ENCODE measurements at places on chromosomes 4 and X.
A peak's percentile ranks its signal among the peaks of the same experiment; 100 is the strongest.

DNA sequence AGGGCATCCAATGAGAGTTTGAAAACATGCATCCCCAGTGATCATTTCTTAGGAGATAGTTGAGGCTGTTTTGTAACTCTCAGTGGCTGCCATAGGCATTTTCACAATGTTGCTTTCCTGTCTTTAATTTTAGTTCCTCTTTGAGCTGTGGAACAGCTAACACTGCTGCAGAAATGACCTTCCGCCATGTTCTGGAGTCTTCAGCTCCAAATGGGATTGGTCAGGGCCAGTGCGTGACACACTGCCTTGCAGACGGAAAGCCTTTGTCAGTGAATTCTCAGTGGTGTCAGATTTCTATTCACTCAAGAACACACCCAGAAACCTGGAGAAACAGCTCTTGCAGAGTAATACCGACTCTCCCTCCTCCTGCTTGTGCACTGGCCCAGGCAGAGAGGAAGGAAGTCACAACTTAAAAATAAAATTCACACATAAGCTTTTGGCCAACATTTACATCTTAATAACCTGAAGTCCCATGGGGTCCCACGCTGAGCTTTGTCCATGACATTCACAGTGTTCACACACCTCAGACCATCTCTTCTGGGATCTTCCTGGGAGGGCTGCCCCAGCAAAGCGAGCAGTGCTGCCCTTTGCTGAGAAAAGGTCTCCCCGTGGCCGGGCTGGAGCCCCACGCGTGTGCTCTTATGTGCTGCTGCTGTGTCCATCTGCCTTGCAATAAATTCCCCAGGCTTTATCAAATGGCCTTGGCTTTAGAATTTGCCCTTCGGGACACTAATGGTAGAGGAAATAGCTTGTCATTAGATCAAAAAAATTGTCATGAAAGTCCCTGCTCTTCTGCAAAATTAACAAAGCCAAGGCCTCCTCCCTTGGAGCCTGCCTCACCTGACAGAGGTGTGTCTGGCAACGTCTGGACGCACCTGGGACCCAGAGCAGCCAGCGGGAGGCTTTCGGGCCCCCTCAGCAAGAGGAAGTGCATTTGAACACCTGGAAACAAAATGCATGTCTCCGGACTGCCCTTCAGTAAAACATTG is 126.8 kb downstream of the IRF2 start:
- peak; percentile 59 for DNase-seq

- no peak for DNase-seq
These were observed 177.0 kb upstream of the RASGEF1B start for GRCh38 chr4:81648576-81649275.

GRCh38 chr4:73272816-73273215 is 14.2 kb upstream of the ANKRD17 start:
- DNase-seq = no peak

DNA sequence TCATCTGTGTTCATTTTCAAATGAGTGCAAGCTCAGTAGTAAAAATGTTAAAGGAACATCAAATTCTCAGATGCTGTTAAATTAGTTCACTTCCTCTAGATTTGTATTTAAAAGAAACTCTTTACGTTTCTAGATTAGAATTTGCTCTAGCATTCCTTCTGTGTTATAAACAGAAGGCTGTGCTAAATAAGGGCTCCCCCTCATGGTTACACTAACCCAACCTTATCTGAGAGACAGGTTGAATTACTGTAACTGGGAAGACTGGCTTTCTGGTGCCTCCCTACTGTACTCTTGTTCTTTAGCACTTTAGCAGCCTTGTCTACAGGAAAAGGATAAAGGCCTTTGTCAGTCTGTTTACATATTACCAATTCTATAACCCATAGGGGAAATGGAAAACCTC is 56.8 kb downstream of the RXFP1 start:
- DNase-seq = no peak

GRCh38 chrX:15471028-15471427 is 22.1 kb downstream of the PIR start:
- DNase-seq = peak; percentile 60

GRCh38 chrX:156004740-156005139 is 7.2 kb downstream of the IL9R start:
- no peak for DNase-seq

GRCh38 chr4:8328866-8329559 is 59.5 kb downstream of the HTRA3 start:
- DNase-seq = no peak

DNA sequence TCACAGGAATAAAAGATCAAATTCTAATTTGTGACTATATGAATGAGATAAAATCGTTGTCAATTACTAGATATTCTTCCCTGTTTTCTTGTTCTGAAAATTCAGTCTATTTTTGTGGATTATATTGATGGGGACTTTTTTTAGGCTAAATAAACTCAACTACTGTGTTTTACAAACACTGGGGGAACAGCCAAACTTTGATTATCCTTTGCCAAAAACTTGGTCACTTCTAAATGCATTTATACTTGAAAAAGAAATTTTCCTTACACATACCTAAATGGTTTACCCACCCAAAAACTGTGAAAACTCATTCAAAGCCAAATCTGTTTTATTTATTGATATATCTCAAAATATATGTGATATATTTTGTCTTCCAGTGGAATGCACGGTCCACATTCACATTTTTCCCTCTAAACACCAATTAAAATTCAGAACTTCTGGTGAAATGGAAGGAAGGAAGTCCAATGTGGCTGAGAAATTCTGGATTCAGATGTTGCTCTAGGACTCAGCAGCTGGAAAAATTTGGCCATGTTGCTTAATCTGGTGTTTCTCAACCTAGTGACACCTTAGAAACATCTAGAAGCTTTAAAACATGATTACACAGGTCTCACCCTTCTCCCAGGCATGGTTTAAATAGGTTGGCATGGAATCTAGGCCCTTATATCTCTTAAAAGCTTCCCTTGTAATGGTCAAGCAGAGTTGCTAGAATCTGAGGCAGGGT is 28.6 kb upstream of the ARHGAP24 start:
- DNase-seq = no peak

- no peak for DNase-seq
These were observed 18.4 kb downstream of the DKK2 start for GRCh38 chr4:107017443-107018343.

DNA sequence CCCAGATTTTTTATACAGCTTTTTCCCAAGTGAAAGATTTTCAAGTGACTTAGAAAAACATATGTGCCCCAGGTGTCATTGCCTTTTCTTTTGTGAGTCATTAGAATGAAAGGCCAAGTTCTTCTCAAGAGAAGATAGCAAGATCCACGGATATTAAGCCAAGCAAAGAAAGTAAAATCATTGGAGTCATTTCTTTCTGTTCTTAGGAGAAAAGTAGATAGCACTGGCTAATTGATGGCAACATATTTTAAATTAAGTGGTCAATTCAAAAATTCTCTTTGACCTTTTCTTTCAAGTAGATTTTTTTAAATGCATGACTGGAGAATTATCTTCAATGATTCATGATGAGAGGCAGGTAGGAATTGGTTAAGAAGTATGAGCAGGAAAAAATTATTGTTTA is 94.4 kb downstream of the HHIP start:
- DNase-seq = no peak

DNA sequence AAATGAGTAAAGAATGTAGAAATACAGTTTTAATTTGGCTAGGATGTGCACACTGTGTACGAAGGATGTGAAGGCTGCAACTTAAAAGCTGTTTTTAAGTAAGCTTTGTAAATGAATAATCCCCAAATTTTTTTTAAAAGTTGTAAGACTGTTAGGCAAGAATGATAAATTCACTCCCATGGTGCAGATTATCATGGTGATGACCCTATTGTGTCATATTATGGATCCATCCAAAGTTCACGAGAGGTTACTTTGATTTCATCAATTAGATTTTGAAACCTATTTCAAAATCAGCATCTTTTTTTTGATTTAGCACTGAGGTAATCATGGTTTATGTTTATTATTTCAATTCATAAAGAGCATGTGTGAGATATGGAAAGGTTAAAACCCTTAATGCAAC is 62.9 kb upstream of the ETNPPL start:
- no peak for DNase-seq

DNA sequence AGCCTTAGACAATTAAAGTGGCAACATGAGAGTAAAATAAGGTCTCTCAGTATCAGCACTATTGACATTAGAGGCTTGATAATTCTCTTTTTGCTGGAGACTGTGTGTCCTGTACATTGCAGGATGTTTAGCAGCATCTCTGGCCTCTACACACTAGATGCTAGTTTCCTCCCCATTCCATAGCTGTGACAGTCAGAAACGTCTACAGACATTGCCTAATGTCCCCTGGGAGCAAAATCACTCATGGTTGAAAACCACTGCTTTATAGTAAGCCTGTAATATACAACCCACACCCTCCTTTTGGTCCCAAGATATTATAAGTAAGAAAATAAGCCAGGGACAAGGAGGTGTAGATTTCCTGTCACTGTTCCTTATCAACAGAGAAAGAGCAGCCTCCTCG is 166.0 kb downstream of the FRMPD4 start:
- DNase-seq = no peak

DNA sequence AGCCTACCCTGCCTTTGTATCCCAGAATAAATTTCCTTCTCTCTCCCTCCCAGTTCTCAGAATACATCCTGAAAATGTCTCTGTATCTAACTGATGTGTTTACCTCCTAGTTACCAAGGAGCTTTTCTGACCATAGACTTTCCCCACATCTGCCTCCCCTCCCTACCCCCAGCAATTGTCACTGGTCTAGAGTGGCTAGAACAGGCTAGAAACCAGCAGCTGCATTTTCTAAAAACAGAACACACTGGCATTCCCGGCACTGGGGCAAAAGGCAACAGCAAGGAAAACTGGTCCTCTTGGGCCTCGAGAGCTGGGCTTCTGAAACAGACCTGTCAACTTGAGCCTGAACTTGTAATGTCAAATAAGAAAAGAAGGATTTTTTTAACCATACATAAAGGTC is 16.4 kb downstream of the TASL start:
- no peak for DNase-seq

GRCh38 chr4:84837751-84838150 is 128.7 kb downstream of the WDFY3 start:
- no peak for DNase-seq

DNA sequence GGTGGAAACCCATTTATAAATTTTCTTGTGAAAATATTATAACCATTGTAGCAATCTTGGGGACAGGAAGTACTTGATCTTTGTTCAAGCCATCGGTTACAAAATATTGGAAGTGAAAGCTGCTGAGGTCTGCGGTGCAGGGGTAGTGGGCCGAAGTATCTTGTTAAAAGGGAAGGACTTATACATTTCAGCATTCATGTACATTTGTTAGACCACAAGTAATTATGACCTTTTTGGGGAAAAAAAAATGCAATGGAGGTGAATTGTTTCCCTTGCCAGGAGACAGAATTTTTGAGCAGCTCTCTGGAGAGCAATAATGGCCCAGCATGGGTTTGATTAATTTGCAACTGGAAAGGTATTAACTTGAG is 121.3 kb downstream of the EGF start:
- DNase-seq = no peak

GRCh38 chrX:30649859-30650258 is 3.4 kb upstream of the GK start:
- peak; percentile 37 for DNase-seq

Data from mucosa of gallbladder (tissue), 1 donor.